ENCODE measurements at places on chromosomes 5 and 9. TPM values are rescaled to one million over a fixed set of nuclear protein-coding genes. Genes with fewer than 3 reads are reported as not detected.

GRCh38 chr5:135456238-135457099 lies 4.3 kb upstream of the TIFAB start:
- H3K4me1 ChIP-seq, result no peaks in the 10 kb centered on the region
- no peak overlapping the region for H3K27ac ChIP-seq
- peaks cover 30% of the 10 kb centered on the region for H3K27me3 ChIP-seq

DNA sequence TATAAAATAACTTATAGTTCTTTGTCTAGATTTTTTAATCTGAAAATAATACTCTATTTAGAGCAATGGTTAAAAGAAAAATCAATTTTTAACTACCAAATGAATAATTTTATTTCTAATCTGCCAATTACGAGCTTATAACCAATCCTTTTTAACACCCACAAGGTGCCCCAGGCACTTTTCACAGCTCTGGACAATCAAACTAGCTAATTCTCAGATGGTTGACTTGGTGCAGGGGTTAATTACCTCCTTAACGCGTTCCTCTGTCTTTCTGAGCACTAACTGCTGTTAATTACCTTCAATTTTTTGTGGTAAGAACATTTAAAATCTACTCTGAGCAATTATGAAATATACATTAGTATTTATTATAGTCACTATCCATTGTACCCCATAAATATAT lies 109.6 kb upstream of the PJA2 start:
- no peaks in the 10 kb centered on the region for H3K27me3 ChIP-seq
- no peak overlapping the region for H3K27ac ChIP-seq
- no peaks in the 10 kb centered on the region for H3K4me1 ChIP-seq
- no peak for DNase-seq
- H3K4me3 ChIP-seq, result no peak overlapping the region

- no peak for DNase-seq
- no peak overlapping the region for H3K27ac ChIP-seq
- H3K4me1 ChIP-seq, result peaks cover 39% of the 10 kb centered on the region
- H3K36me3 ChIP-seq, result peaks cover 14% of the 10 kb centered on the region
- H3K4me3 ChIP-seq, result no peak overlapping the region
These were observed 19.0 kb downstream of the TMC1 start for GRCh38 chr9:72540348-72540873.

FAM153A gene
- total RNA-seq, result 37.5 TPM

DNA sequence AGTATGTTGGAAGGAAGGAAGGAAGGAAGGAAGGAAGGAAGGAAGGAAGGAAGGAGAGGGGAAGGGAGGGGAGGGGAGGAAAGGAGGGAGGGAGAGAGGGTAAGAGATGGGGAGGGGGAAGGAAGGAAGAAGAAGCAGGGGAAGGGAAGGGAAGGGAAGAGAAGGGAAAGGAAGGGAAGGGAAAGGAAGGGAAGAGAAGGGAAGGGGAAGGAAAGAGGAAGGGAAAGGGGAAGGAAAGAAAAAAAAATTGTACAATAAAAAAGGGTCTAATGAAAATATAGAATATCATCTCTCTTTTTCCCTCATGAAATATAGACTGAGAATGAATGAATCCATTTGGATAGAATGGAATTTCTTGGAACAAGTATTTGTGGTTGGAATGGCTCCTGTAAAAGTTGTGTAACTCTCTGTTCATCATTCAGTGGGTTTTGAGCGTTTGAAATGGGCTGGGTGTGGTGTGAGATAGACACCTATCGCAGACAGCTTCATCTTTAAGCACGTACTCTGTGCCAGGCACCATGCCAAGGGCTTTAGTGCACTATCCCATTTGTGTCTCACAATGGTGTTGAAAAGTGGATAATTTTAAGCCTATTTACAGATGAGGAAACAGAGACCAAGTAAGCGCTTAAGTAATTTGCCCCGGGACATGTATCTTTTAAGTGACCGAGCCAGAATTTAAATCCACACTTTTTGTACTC lies 11.6 kb upstream of the PAPPA start:
- H3K4me1 ChIP-seq, result no peaks in the 10 kb centered on the region
- H3K27ac ChIP-seq, result no peak overlapping the region
- DNase-seq, result no peak
- H3K4me3 ChIP-seq, result no peak overlapping the region
- no peaks in the 10 kb centered on the region for H3K36me3 ChIP-seq

DDX4 gene
- total RNA-seq, result 0.83 TPM

RASGEF1C gene
- total RNA-seq, result not detected

DNA sequence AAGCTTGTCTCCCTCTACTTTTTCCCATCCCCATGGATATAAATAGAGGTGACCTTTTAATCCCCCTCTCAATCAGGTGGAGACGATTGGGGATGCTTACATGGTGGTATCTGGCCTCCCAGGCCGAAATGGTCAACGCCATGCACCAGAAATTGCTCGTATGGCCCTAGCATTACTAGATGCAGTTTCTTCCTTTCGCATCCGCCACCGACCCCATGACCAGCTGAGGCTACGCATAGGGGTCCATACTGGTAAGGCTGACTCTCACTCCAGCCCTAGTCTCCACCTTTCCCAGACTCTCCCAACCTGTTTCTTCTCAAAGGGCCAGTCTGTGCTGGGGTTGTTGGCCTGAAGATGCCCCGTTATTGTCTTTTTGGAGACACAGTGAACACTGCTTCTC lies 3.6 kb downstream of the SPAG8 start:
- peaks cover 19% of the 10 kb centered on the region for H3K36me3 ChIP-seq
- DNase-seq, result no peak
- H3K4me3 ChIP-seq, result no peak overlapping the region
- H3K27me3 ChIP-seq, result no peaks in the 10 kb centered on the region

- no peak for DNase-seq
- no peaks in the 10 kb centered on the region for H3K27me3 ChIP-seq
- no peak overlapping the region for H3K4me3 ChIP-seq
- no peak overlapping the region for H3K27ac ChIP-seq
- H3K4me1 ChIP-seq, result no peaks in the 10 kb centered on the region
- no peaks in the 10 kb centered on the region for H3K36me3 ChIP-seq
These were observed 25.6 kb upstream of the ARRDC3 start for GRCh38 chr5:91408710-91409109.

GRCh38 chr5:16486711-16487111 lies 21.1 kb upstream of the ZNF622 start:
- no peak for DNase-seq
- H3K4me1 ChIP-seq, result peaks cover 9% of the 10 kb centered on the region
- H3K4me3 ChIP-seq, result no peak overlapping the region
- H3K36me3 ChIP-seq, result no peaks in the 10 kb centered on the region

DNA sequence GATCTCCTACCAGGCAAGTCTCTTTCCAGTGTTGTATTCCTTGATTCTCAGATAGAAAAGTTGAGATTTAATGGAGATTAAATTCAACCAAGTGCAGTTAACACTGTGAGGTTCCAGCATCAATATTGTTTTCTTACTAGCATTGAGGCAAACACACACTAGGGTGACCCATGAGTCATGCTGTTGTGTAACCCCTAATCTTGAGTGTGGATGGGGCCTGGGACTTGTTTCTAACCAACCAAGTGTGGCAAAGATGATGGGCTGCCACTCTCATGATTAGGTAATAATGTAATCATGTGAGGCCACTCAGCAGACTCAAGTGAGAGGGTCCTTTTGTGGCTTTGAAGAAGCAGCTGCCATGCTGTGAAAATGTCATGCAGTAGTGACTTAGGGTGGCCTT lies 394.2 kb downstream of the IRX2 start:
- no peaks in the 10 kb centered on the region for H3K27me3 ChIP-seq
- no peaks in the 10 kb centered on the region for H3K36me3 ChIP-seq
- no peak overlapping the region for H3K4me3 ChIP-seq
- H3K27ac ChIP-seq, result no peak overlapping the region
- no peaks in the 10 kb centered on the region for H3K4me1 ChIP-seq

DNA sequence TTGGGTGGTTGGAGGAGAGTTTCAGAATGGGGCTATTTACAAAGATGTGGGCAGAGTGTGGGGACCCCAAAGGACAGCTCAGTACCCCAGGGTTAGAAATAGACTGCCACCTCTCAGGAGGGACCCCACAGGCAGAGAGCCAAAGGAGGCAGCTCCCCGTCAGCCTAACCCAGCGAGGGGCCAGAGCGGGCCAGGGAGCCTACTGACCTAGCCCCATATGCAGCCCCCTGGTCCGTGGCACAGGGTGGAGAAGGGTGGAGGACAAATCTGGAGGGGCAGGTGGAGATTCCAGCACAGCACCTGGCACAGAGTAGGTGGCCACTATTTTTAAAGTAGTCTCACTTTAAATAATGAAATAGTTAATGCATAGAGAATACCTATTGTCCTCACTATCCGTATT lies 67.2 kb upstream of the ANGPTL2 start:
- no peak overlapping the region for H3K4me3 ChIP-seq
- H3K27me3 ChIP-seq, result peaks cover 10% of the 10 kb centered on the region
- H3K36me3 ChIP-seq, result no peaks in the 10 kb centered on the region
- no peak for DNase-seq

DNA sequence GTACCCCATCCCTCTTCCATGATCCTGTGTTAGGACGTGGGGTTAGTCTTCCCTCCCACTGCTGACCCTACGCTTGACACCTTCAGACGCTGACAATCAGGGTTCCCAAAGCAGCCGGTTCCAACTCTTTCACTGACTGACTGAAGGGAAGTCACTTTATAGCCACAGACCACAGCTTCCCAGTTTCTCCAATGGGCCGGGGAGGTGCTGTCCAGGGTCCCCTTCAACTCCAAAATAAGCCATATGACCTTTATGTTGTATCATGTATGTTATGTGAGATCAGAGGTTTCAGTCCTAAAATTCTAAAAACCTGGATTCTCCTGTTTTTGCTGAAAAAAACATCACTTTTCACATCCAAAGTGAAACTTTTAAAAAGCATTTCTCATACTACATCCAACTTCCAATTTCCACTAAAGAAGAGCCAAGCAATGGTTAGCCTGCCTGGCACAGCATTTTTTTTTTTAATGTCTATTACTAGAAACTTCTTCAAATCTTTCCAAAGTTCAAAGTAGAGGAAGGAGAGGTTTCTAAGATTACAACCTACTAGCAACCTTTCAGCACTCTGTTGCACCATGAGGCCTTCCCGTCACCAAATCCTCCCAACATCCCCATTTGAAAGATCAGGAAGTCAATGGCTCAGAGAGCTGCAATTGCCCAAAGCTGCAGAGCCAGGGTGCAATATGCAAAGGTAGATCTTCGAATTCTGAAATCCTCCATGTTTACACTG lies 5.2 kb downstream of the EPB41L4B start:
- no peak overlapping the region for H3K4me3 ChIP-seq
- H3K36me3 ChIP-seq, result no peaks in the 10 kb centered on the region
- H3K27ac ChIP-seq, result no peak overlapping the region
- peaks cover 5% of the 10 kb centered on the region for H3K4me1 ChIP-seq

DNA sequence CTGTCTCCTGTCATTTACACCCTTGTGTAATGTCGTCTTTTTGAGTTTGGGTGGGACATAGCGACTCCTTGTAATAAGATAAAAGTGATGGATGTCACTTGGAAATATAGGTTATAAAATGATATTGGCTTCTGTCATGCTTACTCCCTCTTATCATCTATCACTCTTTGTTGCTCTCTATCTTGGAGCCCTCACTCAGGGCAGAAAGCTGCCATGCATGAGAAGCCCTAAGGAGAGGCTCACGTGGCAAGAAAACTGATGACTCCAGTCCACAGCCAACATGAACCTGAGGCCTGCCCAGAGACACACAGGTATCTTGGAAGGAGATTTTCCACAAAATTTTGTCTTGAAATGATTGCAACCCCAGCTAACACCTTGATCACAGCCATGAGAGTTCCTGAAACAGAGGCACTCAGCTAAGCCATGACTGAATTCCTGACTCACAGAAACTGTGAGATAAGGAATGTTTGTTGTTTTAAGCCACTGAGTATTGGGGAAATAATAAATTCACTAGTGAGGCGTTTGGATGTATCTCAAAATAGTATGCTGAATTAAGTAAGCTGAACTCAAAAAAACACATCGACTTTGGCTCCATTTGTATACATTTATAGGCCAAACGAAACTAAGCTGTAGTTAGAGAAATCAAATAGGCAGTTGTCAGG lies 216.7 kb downstream of the CDH18 start:
- no peaks in the 10 kb centered on the region for H3K27me3 ChIP-seq
- H3K4me3 ChIP-seq, result no peak overlapping the region
- H3K4me1 ChIP-seq, result no peaks in the 10 kb centered on the region
- no peaks in the 10 kb centered on the region for H3K36me3 ChIP-seq

- H3K27ac ChIP-seq, result no peak overlapping the region
- H3K4me1 ChIP-seq, result no peaks in the 10 kb centered on the region
- DNase-seq, result no peak
These were observed 10.6 kb downstream of the IRX1 start for GRCh38 chr5:3606121-3606831.

IRX1 gene
- total RNA-seq, result not detected

FRMPD1 gene
- not detected for total RNA-seq

DNA sequence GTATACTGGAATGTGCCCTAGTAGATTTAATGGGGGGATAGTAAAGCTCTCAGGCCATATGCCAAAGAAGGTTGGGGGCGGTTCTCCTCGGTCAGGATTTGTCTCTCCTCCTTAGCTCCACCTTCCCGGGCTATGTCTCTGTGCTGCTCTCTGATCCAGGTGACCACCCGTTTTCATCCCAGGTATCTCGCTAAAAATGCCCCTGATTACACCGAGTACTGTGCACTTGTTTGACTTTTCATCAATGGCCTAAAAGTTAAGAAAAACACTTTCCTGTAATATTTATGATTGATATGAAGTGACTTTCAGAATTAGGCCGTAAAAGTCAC lies 724 bp downstream of the NDUFS6 start:
- peak overlapping the region; percentile 100 for H3K4me3 ChIP-seq
- peak overlapping the region; percentile 61 for H3K27ac ChIP-seq
- H3K4me1 ChIP-seq, result peaks cover 42% of the 10 kb centered on the region
- peaks cover 63% of the 10 kb centered on the region for H3K36me3 ChIP-seq
- DNase-seq, result no peak

BTNL3 gene
- not detected for total RNA-seq

DNA sequence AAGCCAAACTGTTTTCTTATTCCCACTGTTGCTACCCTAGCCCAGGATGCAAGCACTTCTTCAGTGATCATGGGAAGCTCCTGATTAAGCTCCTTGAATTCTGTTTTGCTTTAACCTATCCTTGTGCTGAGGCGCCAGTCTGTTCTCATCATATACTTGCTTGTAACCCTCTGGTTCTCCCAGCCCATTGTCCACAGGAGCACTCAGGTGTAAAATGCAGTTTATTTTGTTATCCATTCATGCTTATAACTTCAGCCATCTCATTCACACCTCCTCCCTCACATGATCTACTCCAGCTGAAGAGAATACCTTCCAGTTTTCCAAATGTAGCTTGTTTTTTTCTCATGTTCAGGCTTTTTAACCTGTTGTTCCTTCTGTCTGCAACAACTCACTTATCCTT lies 402.1 kb upstream of the BRINP1 start:
- no peaks in the 10 kb centered on the region for H3K27me3 ChIP-seq
- no peaks in the 10 kb centered on the region for H3K4me1 ChIP-seq
- H3K36me3 ChIP-seq, result no peaks in the 10 kb centered on the region
- no peak overlapping the region for H3K27ac ChIP-seq
- no peak overlapping the region for H3K4me3 ChIP-seq
- DNase-seq, result no peak

- no peak overlapping the region for H3K27ac ChIP-seq
- H3K36me3 ChIP-seq, result no peaks in the 10 kb centered on the region
- no peak overlapping the region for H3K4me3 ChIP-seq
- H3K27me3 ChIP-seq, result no peaks in the 10 kb centered on the region
- DNase-seq, result no peak
These were observed 465.9 kb downstream of the CDH9 start for GRCh38 chr5:26572480-26572879.

C5orf22 gene
- total RNA-seq, result 29.7 TPM

- H3K4me3 ChIP-seq, result no peak overlapping the region
- peaks cover 9% of the 10 kb centered on the region for H3K4me1 ChIP-seq
- no peaks in the 10 kb centered on the region for H3K36me3 ChIP-seq
- H3K27me3 ChIP-seq, result peaks cover 13% of the 10 kb centered on the region
- no peak overlapping the region for H3K27ac ChIP-seq
These were observed 22.0 kb downstream of the ENHO start for GRCh38 chr9:34500623-34501267.

Measured in activated CD4-positive, alpha-beta memory T cell treated with anti-CD3 and anti-CD28 coated beads, Interleukin-2, amount 10 ng/mL, durations not matched to agents 7 days and 5 days (primary cell).